ENCODE measurements at places on chromosomes 4 and X.

- no peak for DNase-seq
Observed at GRCh38 chrX:111360839-111361238, 51.2 kb downstream of the DCX start.

- DNase-seq = no peak
Observed at GRCh38 chr4:101258883-101259282, 88.4 kb downstream of the PPP3CA start.

- DNase-seq = no peak
Observed at GRCh38 chr4:54840992-54841768, 183.4 kb downstream of the KIT start.

GRCh38 chr4:183356931-183357675, 34.9 kb upstream of the CLDN24 start:
- no peak for DNase-seq

GRCh38 chr4:143294310-143294709, 42.4 kb upstream of the GAB1 start:
- no peak for DNase-seq

DNA sequence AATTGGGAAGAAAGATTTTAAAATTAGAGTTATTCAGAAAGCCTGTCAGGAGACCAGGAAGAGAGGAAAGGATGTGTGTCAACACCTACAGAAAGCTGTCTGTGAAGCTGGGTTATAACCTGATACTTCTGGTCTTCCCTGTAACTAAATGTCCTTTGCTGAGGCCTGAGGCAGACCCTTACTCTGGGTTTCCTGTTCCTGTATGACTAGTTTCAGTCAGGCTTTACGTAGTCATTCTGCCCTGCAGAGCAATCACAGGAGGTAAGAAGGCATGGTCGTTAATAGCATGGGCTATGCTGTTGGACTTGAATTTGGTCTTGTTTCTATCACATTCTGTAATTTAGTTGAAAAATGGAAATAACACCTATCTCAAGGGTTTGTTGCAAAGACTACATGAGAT, 110.5 kb upstream of the IGFBP7 start:
- DNase-seq = no peak

GRCh38 chr4:1277667-1278665, 11.7 kb upstream of the MAEA start:
- no peak for DNase-seq

- peak; percentile 38 for DNase-seq
Observed at GRCh38 chr4:105196523-105197145, 50.0 kb downstream of the TET2 start.

DNA sequence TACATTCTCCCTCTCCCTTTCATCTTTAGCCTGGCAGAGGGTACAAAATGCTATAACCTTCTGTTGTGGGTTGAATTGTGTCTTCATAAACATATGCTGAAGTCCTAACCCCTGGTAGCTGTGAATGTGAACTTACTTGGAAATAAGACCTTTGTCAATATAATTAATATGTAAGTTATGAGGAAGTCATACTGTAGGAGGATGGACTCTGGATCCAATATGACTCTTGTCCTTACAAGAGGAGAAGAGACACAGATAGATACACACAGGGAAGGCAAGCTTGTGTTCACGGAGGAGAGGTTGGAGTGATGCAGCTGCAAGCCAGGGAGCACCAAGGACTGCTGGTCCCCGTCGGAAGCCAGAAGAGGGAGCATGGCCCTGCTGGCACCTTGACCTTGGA, 94.7 kb downstream of the SLC2A9 start:
- DNase-seq = no peak

- DNase-seq = no peak
Observed at GRCh38 chrX:74804574-74804973, 120.7 kb downstream of the NEXMIF start.

- DNase-seq = no peak
Observed at GRCh38 chr4:139501927-139502899, 48.3 kb downstream of the RAB33B start.

GRCh38 chr4:156962058-156962358, 9.6 kb downstream of the PDGFC start:
- no peak for DNase-seq

GRCh38 chrX:155266439-155266838, 2.1 kb upstream of the RAB39B start:
- no peak for DNase-seq

GRCh38 chrX:26295425-26295824, 79.5 kb downstream of the MAGEB5 start:
- no peak for DNase-seq

DNA sequence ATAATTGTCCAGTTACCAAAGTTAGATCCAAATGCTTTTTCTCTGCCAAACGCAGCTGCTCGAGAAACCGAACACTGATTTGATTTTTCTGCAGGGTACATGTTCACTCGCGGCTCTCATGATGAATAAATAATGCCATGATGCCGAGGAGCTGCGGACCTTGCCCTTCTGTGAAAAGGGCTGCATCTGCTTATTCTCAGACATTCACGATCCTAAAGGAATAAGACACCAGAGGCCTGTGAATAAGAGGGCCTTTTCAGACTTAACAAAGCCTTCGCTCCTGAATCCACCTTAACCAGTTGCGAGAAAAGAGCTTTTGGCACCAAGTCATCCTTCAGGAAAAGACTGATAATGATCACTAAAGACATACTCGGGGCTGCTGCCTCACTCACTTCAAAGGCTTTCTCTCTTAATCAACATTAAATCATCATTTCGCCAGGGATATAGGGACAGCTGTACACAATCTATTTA, 147.5 kb downstream of the FBXO8 start:
- DNase-seq = no peak

GRCh38 chr4:173174594-173175012, 6.0 kb downstream of the GALNT7 start:
- DNase-seq = no peak

DNA sequence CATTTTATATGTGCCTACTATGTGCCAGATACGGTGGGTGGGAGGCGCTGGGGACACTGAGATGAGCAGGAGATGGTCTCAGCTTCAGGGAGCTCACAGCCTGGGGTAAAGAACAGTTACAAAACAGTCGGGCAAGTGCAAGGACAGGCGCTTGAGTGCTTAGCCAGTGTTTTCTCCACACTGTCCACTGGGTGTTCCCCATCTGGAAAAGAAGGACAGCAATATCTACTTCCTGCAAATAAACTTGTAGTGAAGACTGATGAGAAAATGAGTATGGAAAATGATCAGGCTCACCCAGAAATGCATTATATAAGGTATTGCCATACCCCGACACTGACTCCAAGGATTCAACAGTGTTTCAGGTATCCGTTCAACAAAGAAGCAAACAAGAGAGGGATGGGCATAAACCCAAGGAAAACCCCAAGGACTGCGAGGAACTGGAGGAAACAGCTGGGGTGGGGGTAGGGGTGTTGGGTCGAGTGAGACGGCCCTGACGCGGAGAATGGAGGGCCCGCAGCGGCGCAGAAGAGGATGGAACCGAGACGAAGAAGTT, 835 bp downstream of the TMEM185A start:
- no peak for DNase-seq

DNA sequence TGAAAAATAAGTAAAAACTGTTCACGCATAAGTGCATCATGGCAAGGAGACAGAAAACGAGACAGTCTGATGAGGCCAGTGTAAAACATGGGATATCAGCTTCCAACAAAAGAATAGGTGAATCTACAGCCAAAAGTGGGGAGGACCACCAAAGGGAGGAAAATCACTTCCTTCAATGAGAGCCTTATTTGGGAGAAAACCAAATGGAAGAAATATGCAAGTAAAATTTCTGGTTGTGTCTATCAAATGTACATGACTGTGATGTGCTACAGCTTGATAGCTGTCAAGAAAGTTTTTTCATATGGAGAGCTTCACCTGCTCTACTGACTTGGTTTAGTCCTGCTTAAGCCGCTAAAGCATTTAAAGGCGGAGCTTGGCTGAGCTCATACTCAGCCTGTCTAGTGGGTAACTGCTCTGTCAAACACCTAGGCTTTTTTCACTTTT, 66.2 kb downstream of the MAGEA1 start:
- no peak for DNase-seq

- no peak for DNase-seq
Observed at GRCh38 chr4:14743601-14744000, 258.7 kb upstream of the CPEB2 start.

Measured in SIG-M5 (cell line).